Liver (tissue), 10 donors: ENCODE measurements at places on chromosomes 11 and 22. TPM values are rescaled to one million over a fixed set of nuclear protein-coding genes. Genes with fewer than 3 reads are reported as not detected.

Gene DSCAML1
- 0.23 TPM for total RNA-seq

GRCh38 chr11:65577756-65578109 is 1.9 kb downstream of the EHBP1L1 start:
- DNase-seq: no peak

Gene MOV10L1
- total RNA-seq: 0.47 TPM

DNA sequence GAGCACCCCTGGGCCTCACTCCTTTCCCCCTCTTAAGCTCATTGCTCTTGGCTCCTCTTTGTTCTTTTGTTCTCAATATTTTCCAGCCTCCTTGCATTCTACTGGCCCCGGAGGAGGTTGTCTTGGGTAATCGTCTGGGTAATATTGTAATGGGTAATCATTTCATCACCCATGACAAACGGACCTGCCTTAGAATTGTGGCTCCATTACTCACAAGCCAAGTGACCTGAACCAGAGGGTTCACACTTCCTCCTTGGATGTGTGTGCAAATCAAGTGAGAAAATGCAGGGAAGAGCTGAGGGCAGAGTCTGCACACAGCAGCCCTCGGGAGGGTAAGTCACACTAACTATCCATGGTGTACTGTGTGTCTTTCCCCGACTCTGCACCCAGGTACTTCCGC is 305.0 kb downstream of the BUD13 start:
- no peak for DNase-seq

DNA sequence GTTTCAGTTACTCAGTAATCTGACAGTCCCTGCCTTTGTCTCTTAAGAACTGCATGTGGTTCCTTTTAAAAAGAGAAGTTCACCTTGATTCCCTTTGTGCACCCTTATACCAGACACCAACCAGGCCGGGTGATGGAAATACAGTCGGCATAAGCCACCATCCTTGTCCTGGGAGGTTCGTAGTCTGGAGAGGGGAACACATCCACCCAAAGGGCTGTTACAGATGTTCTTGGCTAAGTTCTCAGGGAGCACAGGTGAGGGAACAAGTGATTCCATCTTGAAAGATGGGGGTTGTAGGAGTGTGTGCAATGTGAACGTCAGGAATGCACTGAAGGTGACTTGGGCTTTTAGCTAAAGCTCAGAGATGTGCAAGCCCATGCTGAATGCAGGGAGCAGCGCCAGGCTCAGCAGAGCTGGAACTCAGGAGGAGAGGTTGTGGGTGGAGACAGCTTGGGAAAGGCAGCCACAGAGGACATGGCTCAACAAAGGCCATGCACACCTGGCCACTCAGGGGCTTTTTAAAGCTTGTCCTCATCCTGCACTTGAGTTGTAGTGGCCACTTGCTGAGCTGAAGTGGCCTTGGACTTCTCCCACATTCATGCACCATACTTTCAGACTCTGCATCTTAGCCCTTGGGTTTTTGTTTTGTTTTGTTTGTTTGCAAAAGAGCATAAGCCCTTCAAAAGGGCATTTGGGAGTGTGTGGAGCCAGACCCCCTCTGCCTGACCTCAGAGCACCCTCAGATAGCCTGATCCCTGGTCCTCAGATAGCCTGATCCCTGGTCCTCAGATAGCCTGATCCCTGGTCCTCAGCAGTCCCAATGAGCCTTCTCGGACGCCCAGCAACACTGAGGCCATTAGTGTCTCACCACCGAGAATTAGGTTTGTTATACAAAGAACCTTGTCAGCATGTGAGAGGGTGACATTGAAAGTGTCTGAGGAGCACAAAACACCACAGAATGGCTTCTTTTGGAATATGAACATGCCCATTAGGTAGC is 12.7 kb upstream of the TMA7B start:
- no peak for DNase-seq

- DNase-seq: no peak
These were observed 30.8 kb upstream of the POU2AF1 start for GRCh38 chr11:111409915-111410314.

Gene GGT5
- total RNA-seq: 6.3 TPM

DNA sequence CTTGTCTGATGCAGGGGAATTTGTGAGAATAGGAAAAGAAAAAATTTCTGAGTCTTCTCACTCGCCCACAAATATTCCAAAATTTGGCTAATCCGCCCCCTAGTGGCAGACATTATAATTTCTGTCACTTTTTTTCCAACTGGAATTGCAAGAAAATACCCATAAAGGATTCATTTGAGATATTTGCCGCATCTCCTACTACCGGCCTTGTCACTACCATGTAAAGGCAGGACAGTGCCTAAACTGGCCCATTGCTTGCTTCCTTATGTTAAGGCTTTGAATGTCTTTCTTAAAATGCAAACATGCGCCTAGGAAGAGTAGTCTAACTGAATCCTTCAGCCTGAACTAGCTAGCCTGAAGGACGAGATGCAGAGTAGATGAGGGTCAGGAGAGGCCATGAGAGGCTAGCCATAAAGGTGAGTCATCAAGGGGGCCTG is 9.3 kb upstream of the CEP295 start:
- DNase-seq: no peak

DNA sequence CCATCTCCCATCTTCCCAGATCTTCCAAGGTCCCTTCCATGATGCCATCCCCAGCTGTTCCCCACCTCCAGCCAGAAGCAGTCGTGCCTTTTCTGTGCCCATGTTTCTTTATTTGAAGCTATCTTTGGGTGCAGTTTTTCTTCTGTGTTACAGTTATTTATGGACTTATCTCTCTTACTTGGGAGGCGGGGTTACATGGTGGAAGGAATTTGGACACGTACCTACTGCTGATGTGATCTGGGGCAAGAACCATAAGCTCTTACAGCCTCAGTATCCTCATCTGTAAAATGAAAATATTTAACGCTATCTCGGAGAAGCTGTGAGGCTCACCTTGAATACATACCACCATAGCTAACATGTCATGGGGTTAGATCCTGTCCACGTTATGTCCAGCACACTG is 98.9 kb downstream of the ZBTB16 start:
- no peak for DNase-seq

Gene GAS2
- 75.6 TPM for total RNA-seq

Gene TSPAN32
- 71.4 TPM for total RNA-seq

- no peak for DNase-seq
These were observed 388 bp upstream of the MUS81 start for GRCh38 chr11:65859812-65860277.

Gene MYBPC3
- not detected for total RNA-seq

- DNase-seq: no peak
These were observed 5.3 kb downstream of the SERPIND1 start for GRCh38 chr22:20779014-20779817.

Gene PKP3
- 0.37 TPM for total RNA-seq

DNA sequence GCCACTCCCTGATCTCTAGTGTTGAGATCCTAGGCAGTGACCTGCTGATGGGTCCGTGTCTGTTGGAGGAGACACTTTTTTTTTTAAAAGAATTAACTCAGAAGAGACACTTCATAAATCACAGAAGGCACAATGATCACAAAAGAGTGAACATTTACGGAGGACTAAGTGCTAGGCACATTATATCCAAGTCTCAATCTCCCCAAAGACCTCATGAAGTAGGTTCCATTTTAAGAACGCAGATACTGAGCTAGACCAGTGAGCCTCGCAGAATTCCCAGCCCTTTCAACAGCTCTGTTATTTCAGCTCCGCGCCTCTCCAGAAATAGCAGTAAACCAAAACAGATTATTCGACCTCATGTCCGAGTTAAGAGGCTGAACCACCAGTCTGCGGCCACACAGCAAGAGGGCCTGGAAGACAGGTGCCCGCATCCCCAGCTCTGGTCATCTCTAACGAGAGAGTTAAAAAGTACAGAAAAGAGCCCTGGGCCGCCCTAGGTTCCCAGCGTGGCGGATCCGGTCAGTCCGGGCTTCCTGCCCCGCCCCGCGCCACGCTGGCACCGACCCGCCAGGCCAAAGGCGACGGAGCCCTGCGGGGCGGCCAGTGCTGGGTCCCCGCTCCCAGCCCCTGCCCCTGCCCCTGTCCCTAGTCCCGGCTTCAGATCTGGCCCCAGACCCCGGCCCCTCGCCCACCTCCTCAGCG is 612 bp downstream of the XBP1 start:
- peak; percentile 68 for DNase-seq

DNA sequence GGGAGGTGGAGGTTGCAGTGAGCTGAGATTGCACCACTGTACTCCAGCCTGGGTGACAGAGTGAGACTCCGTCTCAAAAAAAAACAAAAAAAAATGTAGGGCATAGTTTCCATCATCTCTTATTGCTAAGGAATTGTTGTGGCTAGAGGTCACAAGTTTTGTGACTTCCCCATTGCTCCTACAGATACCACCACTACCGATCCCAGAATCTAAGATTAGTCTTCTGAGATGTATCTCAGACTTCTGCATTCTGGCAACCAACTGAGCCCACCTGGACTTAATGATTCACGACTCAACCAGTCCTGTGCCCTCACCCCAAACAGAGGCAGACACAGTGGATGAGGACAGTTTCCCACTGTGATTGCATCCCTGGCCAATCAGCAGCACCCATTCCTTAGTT is 148.9 kb downstream of the NECTIN1 start:
- no peak for DNase-seq

Gene TREH
- total RNA-seq: 0.50 TPM

GRCh38 chr11:68146704-68147474 is 25.7 kb upstream of the CHKA start:
- peak; percentile 74 for DNase-seq

DNA sequence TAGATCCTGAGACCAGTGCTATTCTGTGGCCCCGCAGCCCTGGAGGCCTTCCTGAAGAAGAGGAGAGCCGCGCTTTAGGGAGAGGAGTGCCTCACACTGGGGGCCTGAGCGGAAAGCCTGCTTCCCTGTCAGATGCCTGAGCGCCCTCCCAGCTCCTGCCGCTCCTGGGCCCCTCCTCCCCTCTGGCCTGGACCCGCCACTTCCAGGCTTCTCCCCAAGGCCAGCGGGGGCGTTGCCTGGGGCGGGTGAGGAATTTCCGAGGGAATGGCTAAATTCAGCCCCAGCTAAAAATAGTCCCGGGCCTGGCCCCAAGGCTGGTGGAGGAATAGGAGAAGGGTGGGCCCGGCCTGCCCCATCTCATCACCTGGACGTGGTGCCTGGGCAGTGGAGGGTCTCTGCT is 15.4 kb downstream of the ARHGEF17 start:
- DNase-seq: no peak

DNA sequence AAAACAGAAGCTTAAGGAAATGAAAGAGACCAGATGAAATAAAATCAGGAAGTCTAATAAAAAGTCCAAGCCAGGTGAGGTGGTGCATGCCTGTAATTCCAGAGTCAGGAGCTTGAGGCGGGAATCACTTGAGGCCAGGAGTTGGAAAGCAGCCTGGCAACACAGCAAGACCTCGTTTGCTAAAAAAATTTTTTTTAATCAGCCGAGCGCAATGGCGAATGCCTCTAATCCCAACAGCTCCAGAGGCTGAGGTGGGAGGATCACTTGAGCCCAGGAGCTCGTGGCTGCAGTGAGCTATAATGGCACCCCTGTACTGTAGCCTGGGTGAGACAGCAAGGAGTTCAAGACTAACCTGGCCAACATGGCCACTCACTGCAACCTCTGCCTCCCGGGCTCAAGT is 8.0 kb downstream of the RAB6A start:
- DNase-seq: no peak

Gene OTOG
- total RNA-seq: not detected

- DNase-seq: no peak
These were observed 169.4 kb upstream of the SYT13 start for GRCh38 chr11:45455536-45455935.

DNA sequence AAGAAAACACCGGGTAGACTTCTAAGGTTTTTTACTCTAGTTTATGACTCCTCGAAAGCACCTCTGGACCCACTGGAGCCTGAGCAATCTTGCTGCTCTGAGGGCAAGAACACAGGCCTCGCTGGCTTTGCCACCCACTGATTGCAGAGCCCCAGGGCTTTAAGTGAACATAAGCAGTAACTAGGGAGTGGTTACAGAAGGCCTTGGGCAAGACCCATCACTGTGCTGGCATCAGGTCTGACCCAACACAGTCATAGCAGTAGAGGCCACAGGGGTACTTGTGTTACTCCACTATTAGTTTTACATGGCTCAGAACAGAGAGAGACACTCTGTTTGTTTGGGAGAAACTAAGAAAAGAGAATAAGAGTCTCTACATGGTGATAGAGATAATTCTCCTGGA is 684.5 kb downstream of the FAM181B start:
- no peak for DNase-seq

DNA sequence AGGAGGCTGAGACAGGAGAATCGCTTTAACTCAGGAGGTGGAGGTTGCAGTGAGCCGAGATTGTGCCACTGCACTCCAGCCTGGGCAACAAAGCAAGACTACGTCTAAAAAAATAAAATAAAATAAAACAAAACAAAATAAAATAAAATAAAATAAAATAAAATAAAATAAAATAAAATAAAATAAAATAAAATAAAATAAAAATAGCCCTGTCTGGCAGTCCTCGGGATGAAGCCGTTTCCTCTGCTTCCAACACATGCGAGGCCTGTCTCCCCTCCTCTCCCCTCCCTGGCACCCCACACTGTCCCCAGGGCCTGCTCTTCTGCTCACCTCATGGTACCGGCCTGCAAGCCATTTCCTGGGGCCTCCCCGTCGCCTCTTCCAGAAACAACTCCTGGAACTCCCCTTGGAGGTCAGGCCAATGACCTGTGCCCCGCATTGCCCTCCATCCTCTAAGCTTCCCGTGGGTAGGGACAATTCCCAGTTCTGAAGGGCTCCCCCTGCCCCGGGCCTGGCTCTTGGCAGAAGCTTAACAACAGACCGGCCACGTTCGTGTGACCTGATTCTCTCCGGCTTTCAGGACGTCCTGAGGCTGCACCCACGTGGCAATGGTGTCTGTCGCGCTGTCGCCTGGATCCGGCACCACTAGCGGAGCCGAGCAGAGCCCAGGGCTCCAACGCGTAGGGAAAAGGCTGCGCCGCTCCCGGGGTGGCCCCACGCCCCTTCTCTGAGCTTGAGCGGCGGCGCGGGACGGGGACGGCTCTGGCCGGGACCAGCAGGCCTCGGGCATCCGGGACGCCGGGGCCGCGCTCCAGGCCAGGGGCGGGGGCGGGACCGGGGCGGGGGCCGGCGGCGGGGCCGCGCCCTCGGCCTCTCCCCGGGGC is 456 bp upstream of the PARVB start:
- DNase-seq: peak; percentile 57

Gene RIN1
- 0.50 TPM for total RNA-seq

GRCh38 chr11:74330075-74330858 is 18.8 kb upstream of the P4HA3 start:
- no peak for DNase-seq

Gene ARHGAP20
- total RNA-seq: 0.79 TPM

- DNase-seq: no peak
These were observed 57.5 kb downstream of the PAK1 start for GRCh38 chr11:77416357-77416756.

Gene C11orf16
- not detected for total RNA-seq

- no peak for DNase-seq
These were observed 139.3 kb downstream of the MYO18B start for GRCh38 chr22:25881210-25881755.

Gene TESMIN
- 0.42 TPM for total RNA-seq

Gene MAJIN
- not detected for total RNA-seq

Gene C11orf97
- total RNA-seq: not detected

DNA sequence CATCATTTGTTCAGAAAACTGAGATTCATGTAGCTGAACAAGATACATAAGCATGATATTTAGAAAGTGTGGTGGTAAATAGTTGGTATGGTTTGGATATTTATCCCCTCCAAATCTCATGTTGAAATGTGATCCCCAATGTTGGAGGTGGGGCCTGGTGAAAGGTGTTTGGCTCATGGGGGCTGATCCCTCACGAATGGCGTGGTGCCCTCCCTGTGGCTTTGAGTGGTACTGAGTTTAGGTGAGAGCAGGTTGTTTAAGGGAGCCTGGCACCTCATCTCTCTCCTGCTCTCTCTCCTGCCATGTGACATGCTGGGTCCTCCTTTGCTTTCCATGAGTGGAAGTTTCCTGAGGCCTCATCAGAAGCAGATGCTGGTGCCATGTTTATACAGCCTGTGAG is 48.1 kb downstream of the NXPE1 start:
- no peak for DNase-seq

Gene TRIM49D2
- total RNA-seq: not detected

Gene SCGB1C1
- not detected for total RNA-seq
